ENCODE measurements at places on chromosomes 16 and 17.
A peak's percentile ranks its signal among the peaks of the same experiment; 100 is the strongest.

DNA sequence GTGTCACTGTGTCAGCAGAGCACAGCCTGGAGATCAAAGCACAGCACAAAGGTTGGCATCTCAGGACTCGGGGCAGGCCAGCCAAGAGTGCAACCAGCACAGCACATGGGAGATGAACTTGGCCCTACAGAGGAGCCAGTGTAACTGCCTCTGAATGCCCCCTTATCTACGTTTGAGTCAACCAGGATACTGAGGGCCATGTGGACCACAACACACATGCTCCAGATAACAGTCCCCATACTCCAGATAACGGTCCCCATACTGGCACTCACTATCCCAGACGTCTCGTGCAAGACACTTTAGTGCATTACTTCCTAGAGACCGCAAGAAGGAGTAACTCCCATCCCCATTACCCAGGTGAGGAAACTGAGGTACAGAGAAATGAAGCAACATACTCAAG is 88.2 kb downstream of the XYLT1 start:
- no peak for DNase-seq

DNA sequence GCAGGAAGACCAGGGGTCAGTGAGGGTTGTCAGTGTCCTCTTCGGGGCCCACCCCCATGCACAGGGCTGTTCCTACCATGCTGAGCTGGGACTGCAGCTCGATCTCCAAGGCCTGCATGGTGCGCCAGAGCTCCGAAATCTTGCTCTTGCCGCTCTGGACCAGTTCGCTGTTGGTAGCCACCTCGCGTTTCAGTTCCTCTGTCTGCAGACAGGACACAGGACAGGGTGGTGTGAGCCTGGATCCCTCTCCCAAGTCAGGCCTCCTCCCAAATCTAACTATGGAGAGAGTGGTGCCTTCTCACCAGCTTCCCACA is 90.9 kb downstream of the GOSR1 start:
- peak; percentile 23 for DNase-seq

- no peak for DNase-seq
These were observed 10.1 kb upstream of the COL1A1 start for GRCh38 chr17:50211249-50212120.

GRCh38 chr17:40065769-40066510 is 3.2 kb downstream of the THRA start:
- DNase-seq: peak; percentile 37

- DNase-seq: no peak
These were observed 864.0 kb downstream of the KCNJ2 start for GRCh38 chr17:71033336-71033735.

DNA sequence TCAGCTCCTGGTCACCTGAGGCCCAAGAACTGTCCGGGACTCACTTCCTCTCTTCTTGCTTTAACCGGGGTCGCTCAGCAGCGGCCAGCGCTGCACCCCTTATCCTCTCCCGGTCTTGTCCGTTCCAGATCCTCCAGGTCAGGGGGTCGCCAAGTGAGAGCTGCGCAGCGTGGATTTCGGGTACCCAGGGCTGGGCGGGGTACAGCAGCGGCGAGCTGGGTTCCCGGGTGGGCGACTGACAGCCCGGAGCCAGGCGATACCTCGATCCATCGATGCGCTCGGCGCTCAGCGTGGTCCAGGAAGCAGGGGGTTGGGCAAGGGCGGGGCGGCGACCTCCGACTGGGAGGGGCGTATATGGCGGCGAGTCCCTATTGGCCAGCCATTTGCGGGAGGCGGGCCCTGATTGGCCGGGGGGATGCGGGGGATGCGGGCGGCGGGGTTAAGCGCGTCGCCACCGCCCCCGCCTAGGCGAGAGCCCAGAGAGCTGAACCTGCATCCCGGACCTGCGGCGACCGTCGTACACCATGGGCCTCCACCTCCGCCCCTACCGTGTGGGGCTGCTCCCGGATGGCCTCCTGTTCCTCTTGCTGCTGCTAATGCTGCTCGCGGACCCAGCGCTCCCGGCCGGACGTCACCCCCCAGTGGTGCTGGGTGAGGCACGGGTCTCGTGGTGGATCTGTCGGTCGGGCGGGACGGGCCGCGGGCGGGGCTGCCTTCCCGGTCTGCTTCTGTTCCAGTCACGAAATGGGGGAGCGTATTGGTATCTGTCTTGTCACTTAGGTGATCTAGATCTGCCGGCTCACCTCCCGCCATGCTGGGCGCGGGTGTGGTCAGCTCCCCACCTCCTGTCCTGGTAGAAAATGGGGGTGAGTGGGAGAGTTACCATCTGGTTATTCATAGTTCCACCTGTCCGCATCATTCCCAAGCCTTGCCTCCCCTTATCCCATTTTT is at the start of gene PLA2G15:
TSS of gene PLA2G15 (plus strand) at position 471 of the 951 bp plus-strand sequence. CDS start at position 525, 54 bp downstream.
- peak; percentile 96 for DNase-seq

- no peak for DNase-seq
These were observed 16.5 kb downstream of the SNF8 start for GRCh38 chr17:48927978-48928745.

DNA sequence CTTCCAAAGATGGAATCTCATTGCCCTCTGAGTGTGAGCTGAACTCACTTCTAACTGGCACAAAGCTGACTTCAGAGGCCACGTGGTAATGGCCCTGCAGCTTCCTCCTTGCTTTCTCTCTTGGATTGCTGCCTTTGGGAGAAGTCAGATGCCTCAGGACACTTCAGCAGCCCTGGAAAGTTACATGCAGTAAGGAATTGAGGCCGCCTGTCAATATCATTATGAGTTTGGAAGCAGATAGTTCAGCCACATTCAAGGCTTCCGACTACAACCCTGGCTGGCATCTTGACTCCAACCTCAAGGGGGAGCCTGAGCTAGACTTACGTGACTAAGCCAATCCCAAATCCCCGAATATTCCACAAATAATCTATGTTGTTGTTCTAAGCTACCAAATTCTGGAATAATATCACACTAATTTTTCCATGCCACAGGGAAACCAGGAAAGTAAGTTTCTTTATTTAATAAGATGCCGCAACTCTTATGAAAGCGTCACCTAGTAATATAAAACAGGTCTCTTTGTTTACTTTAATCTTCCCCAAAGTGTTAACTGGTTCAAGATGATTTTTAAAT is 13.6 kb downstream of the CEP20 start:
- no peak for DNase-seq
